Calu3 (cell line): ENCODE measurements at places on chromosomes 13 and 19.
A peak's percentile ranks its signal among the peaks of the same experiment; 100 is the strongest.

GRCh38 chr13:97256343-97256783 is 34.2 kb downstream of the MBNL2 start:
- DNase-seq = no peak
- H3K4me1 ChIP-seq = peaks cover 21% of the 10 kb centered on the region
- H3K36me3 ChIP-seq = peaks cover 27% of the 10 kb centered on the region
- peak overlapping the region; percentile 96 for H3K27ac ChIP-seq

DNA sequence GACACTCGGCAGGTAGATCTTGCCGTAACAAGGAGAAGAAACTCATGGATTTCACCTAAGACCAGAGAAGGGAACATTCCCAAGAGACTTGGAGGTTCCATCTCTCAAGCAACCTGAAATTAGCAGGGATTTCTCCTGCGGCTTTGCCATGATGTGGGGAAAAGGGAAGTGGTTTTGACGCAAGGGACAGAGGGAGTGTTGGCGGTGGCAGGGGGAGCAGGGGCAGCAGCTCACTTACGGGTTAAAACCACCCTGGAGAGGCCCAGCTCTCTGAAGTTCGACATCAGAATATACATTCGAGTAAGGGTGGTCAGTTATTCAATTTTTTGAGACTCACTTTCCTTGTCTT is 76.1 kb upstream of the POMP start:
- no peak for DNase-seq
- H3K27ac ChIP-seq = no peak overlapping the region
- no peaks in the 10 kb centered on the region for H3K27me3 ChIP-seq
- H3K36me3 ChIP-seq = peaks cover 4% of the 10 kb centered on the region
- no peaks in the 10 kb centered on the region for H3K4me1 ChIP-seq
- H3K4me3 ChIP-seq = no peak overlapping the region

GRCh38 chr13:50991579-50992521 is 82.3 kb downstream of the RNASEH2B start:
- H3K4me3 ChIP-seq = no peak overlapping the region
- H3K4me1 ChIP-seq = no peaks in the 10 kb centered on the region
- DNase-seq = no peak

DNA sequence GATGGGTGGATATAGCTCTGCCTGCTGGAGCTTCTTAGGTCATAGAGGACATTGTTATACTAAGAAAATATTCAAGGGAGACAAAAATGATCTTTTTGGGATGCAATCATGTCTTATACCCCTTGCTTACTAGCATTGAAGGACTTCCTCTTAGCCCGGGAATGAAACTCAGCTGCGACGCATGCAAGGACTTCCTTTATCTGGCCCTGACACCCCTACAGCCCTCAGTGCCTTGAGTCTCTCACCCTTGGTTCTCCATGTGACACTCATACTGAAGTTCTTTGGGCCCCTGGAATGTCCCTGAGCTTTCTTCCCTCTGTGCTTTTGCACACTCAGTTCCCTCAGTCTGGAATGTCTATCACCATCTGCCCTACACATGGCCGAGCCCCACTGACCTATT is 72.5 kb upstream of the MTIF3 start:
- no peaks in the 10 kb centered on the region for H3K4me1 ChIP-seq

DNA sequence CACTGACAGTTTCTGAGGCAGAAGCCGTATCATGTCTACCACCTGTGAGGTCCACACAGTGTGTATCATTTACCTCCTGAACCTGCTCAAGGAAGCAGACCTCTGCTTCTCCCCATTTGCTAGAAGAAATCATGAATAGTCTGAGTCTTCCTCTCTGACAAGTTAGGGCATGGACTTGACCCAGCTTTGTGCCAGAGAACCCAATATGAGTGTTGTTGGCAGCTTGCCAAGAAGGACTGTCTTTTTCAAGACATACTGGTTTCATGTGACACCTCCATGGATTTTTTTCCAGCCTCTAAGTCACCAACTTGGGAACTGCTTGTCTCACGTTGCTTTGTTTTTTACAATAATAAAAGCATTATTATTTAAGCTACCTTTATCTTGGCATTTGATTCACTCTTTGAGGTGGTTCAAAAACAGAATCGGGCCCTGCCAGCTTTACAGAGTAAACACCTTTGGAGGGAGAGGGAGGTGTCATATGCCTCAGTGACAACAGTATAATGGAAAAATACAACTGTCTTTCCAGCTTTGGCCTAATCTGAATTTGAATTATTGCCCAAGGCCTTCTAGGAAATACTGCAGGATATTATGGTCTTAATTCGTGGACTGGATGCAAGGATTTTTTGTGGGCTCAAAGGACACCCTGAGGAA is 9.6 kb downstream of the ZNF211 start:
- no peaks in the 10 kb centered on the region for H3K4me1 ChIP-seq
- H3K36me3 ChIP-seq = peaks cover 14% of the 10 kb centered on the region
- no peak overlapping the region for H3K4me3 ChIP-seq
- no peaks in the 10 kb centered on the region for H3K27me3 ChIP-seq
- no peak for DNase-seq

DNA sequence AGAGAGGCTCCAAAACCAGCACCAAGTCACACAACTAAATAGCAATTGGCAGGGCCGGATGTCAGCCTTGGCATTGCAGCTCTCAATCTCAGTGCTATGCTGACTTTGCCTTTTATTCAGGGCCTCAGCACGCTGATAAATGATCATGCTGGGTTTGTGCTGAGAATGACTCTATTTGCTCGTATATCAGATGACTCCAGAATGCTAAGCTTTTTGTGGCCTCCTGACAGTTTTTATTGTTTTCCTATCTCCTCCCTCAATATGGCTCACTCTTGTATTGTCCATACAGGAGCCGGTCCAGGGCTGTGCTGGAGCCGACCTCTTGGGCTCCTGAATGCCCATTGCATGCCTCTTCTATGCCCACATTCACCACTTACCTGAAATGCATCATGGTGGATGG is 211.0 kb downstream of the EFNB2 start:
- DNase-seq = no peak
- no peak overlapping the region for H3K4me3 ChIP-seq
- no peaks in the 10 kb centered on the region for H3K4me1 ChIP-seq
- H3K36me3 ChIP-seq = no peaks in the 10 kb centered on the region
- no peak overlapping the region for H3K27ac ChIP-seq
- no peaks in the 10 kb centered on the region for H3K27me3 ChIP-seq

DNA sequence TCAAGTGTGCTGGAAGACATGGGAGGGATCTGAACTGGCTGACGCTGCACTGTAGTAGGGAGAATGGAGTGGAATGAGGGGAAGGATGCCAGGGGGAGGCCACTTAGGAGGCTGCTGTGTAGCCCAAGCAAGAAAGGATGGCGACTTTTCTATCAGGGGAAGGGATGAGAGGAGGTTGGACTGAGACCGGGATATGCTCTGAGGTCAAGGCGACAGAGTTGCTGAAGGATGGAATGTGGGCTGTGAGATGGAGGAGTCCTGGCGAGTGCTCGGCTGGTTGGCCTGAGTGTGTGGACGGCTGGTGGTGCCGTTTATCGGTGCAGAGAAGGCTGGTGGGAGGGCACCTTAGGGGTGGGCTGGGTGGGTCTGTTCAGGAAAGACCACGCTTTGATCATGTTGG is 45.7 kb downstream of the IRS2 start:
- no peaks in the 10 kb centered on the region for H3K36me3 ChIP-seq
- H3K27me3 ChIP-seq = no peaks in the 10 kb centered on the region
- DNase-seq = no peak
- no peak overlapping the region for H3K27ac ChIP-seq
- no peak overlapping the region for H3K4me3 ChIP-seq
- peaks cover 18% of the 10 kb centered on the region for H3K4me1 ChIP-seq

GRCh38 chr13:98318263-98318878 is 141.3 kb upstream of the RNF113B start:
- no peaks in the 10 kb centered on the region for H3K27me3 ChIP-seq
- H3K27ac ChIP-seq = no peak overlapping the region
- no peak for DNase-seq
- H3K36me3 ChIP-seq = no peaks in the 10 kb centered on the region
- H3K4me3 ChIP-seq = no peak overlapping the region
